ENCODE measurements at places on chromosomes 13 and 19.

DNA sequence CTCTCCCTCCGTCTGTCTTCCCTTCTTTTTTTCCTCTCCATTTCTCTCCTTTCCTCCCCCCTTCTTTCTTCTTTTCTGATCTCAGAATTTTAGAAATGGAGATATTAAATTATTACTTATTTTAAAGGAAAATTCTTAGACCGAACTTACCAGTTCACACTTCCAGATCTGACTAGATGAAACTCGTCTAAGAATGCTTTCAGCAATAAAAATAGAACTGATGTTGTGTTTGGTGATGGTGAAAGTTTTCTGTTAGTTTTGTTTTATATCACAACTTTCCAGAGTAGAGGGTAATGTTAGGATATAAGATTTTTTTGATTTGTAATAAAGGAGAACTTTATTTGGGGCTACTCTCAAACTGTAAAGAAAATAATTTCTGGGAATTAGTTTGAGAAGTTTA is 29.9 kb downstream of the UCHL3 start:
- no peak for DNase-seq

DNA sequence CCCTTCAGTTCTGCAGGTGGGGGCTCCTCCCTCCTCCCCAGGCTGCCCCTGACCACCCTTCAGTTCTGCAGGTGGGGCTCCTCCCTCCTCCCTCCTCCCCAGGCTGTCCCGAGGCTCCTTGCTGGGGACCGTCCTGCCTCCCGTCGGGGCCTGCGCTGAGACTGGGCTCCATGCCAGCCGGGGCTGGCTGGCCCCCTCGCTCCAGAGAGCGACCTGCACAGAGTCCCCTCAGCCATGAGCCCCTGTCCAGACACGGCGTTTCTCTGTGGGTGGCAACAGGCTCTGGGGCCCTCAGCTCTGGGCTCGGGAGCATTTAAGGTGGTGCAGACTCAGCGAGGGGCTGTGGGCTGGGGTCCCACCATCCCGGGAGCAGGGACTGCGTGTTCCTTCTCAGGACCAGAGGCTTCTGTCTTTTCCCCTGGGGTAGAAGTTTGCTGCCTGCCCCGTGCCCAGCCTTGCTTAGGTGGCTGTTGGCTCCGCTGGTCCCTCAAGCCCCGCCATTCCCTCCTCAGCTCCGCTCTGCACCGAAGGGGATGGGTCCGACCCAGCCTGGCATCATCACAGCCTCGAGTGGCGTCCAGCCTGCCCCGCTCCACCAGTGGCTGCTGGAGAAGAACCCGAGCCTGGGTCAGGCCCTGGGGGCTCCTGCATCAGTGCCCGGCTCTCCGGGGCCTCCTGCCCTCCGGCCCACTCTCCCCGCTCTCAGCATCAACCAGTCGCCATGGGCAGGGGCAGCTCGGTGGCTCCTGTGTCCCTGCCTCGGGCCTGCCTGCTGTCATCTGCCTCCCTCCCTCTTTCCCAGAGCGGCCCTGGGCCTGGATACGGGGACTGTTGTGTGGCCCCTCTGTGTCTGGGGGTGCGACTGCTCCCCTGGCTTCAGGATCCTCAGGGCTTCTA is 27.6 kb downstream of the CSNK1G2 start:
- DNase-seq, result no peak

DNA sequence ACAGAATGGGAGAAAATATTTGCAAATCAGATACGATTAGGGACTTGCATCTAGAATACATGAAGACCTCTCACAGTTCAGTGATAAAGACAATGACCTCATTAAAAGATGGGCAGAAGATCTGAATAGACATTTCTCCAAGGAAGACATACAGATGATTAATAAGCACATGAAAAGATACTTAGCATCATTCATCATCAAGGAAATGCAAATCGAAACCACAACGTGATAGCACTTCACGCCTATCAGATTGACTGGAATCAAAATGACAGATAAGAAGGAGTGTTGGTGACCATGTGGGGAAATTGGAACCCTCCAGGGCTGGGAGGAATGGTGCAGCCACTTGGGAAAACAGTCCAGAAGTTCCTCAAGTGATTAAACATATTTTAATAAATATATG is 25.8 kb downstream of the CFAP97D2 start:
- DNase-seq, result no peak

- no peak for DNase-seq
Observed at GRCh38 chr13:56706485-56706884, 434.2 kb upstream of the PRR20A start.

DNA sequence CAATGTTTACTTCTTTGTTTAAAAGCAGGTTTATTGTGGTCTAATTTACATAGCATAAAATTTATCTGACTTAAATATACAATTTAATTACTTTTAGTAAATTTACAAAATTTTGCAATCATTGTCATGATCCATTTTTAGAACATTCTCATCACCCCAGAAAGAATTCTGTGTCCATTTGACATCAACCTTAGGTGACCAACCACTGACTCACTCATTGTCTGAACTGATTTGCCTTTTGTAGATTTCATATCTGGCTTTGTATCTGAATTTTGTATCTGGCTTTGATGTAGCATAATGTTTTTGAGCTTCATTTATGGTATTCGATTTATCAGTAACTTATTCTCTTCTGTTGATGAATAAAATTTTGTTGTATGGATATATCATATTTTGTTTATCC is 40.4 kb downstream of the EDNRB start:
- no peak for DNase-seq

DNA sequence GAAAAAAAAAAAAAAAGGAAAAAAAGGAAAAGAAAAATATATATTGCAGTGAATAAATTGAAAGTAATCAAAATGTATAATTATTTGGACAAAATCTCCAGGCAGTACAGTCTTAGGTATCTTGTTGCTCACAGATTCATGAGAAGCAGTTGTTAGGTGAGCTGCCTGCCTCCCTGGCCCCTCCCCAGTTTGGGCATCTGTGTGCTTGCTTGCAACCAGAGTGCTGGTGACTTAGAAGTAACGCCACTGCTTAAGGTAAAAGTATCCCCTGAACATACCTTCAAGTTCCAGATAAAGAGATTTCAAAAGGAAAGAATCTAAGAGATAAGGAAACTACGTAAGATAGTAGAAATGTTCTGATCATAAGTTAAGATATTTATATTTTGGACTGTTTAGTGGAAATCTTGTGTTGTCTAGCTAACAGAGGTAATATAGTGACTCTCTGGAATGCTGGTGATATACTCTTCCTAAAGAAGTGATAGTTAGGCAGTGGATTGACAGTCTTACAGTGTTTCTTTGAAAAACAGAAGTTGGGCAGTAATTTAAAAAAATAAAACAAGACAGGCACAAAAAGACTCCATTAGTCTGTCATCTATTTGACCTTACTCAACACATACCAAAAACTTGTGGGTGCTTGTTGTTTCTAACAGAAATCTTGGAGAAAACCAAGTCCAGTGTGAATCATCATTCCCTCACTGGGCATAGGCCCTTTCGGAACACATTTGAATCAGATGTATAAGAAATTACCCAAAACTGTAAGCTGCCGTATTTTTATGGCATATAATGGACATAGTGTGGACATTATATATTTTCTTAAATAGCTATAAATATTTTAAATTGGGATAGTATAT is 38.3 kb upstream of the KCTD4 start:
- no peak for DNase-seq

DNA sequence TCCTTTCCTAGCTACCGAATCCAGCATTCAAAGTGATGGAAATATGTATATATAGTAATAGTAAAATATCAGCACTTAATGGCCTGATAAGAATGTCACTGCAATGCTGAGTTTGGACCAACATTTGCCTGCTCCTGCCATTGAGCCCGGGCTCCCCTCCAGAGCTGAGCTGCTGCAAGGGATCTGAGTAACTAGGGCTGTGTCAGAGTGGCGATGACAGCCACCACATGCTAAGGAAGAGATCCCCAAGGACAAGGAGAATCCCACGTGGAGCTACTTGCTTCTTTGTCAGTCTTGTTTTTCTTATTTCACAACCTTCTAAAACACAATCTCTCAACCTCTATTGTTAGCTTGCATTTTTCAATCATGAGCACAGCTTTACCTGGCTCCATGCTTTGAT is 19.5 kb upstream of the ALOX5AP start:
- DNase-seq, result no peak

Measured in stimulated activated CD4-positive, alpha-beta T cell treated with anti-CD3 and anti-CD28 coated beads, Interleukin-15, amount 100 ng/mL, for 48 hours (primary cell).